ENCODE measurements at places on chromosomes 2 and 18. TPM values are rescaled to one million over a fixed set of nuclear protein-coding genes. Genes with fewer than 3 reads are reported as not detected.

The IL18R1 gene
- 1.2 TPM for total RNA-seq

The CCDC178 gene
- not detected for total RNA-seq

The LYPD1 gene
- total RNA-seq, result 0.25 TPM

The VRK2 gene
- 15.8 TPM for total RNA-seq

The COBLL1 gene
- 196 TPM for total RNA-seq

The SERPINB4 gene
- not detected for total RNA-seq

The FNDC4 gene
- total RNA-seq, result 115 TPM

The TMEM198 gene
- total RNA-seq, result 3.3 TPM

DNA sequence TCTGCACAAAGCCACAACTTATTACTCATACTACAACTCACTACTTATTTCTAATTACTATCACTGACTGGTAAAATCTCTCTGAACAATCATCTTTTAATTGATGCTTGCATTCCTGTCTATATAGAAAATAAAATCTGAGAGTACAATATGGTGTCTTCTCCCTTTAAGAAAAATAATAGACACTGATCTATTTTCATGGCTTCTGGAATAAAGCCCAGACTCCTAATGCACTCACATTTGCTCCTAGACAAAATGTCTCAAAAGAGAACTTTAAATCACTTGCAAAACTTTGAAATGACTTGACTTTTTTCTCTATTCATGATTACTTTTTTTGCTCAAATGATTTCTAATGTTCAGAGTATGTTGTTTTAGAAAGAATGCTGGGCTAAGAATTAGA lies 28.7 kb downstream of the ESCO1 start:
- H3K27me3 ChIP-seq, result no peaks in the 10 kb centered on the region
- H3K4me3 ChIP-seq, result no peak overlapping the region
- H3K36me3 ChIP-seq, result no peaks in the 10 kb centered on the region

GRCh38 chr2:117921520-117921919 lies 92.3 kb downstream of the CCDC93 start:
- no peaks in the 10 kb centered on the region for H3K27me3 ChIP-seq
- H3K27ac ChIP-seq, result peak overlapping the region; percentile 58
- H3K4me1 ChIP-seq, result no peaks in the 10 kb centered on the region
- peak; percentile 38 for DNase-seq
- no peak overlapping the region for H3K4me3 ChIP-seq
- peaks cover 55% of the 10 kb centered on the region for H3K36me3 ChIP-seq

DNA sequence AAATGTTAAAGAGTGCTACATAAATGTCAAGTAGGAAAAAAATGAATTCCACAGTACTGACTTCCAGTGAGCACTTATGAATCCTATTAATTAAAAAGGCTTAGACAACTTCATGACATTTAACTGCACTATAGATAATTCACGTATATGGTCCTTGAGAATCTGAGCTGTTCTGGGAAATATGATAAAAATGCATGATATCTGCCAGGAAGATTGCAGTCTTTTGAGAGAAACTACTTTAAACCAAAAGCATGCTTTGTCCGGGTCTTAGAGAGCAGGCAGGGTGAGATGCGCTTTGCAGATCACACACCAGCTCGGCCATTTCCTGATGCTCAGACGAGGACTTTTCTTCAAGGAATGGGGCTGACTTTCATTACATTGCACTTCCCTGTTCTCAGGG lies 42.6 kb downstream of the CMPK2 start:
- H3K4me1 ChIP-seq, result no peaks in the 10 kb centered on the region
- no peak overlapping the region for H3K4me3 ChIP-seq
- H3K27me3 ChIP-seq, result no peaks in the 10 kb centered on the region
- H3K36me3 ChIP-seq, result no peaks in the 10 kb centered on the region
- DNase-seq, result no peak

GRCh38 chr2:137221797-137222492 lies 456.6 kb downstream of the THSD7B start:
- DNase-seq, result no peak
- H3K27me3 ChIP-seq, result no peaks in the 10 kb centered on the region
- no peaks in the 10 kb centered on the region for H3K4me1 ChIP-seq
- H3K27ac ChIP-seq, result no peak overlapping the region
- H3K36me3 ChIP-seq, result no peaks in the 10 kb centered on the region

DNA sequence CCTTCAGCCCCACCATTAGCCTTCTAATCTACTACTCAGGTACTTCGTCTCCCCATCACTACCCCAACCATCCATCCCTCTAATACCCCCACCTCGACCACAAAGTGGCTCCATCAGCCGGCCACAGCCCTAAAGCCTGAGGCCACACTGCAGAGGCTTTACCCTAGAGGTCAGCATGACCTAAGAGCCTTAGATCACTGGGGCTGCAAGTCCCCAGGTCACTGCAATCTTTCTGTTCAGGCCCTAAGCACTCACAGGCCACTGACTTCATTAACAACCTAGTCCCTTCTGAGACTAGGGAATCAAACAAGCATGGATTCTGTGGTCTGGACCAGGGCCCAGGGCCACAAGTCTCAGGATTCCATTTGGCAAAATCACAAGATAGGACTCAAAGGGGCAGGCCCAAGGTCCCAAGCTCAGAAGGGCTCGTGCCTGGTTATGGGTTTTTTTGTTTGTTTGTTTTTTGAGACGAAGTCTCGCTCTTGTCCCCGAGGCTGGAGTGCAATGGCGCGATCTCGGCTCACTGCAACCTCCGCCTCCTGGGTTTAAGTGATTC lies 37.0 kb upstream of the PKDCC start:
- H3K4me3 ChIP-seq, result no peak overlapping the region
- H3K4me1 ChIP-seq, result peaks cover 4% of the 10 kb centered on the region
- H3K27ac ChIP-seq, result no peak overlapping the region
- no peaks in the 10 kb centered on the region for H3K36me3 ChIP-seq
- H3K27me3 ChIP-seq, result no peaks in the 10 kb centered on the region
- DNase-seq, result peak; percentile 59

- no peak overlapping the region for H3K27ac ChIP-seq
- no peaks in the 10 kb centered on the region for H3K4me1 ChIP-seq
- DNase-seq, result no peak
- H3K36me3 ChIP-seq, result no peaks in the 10 kb centered on the region
Measured at GRCh38 chr2:201978986-201979385, 54.7 kb upstream of the FZD7 start.

DNA sequence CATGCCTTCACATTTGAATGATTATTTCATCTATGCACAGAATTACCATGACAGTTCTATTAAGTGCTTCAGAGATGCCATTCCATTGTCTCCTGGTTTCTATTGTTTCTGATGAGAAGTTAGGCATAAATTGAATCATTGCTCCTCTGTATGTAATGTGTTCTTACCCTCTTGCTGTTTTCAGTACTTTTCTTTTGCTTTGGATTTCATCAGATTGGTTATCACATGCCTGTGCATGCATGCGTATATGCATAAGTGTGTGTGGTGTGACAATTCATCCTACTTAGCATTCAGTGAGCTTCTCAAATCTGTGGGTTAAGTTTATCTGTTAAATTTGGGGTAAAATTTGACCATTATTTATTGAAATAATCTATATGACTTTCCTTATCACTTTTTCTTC lies 263.3 kb upstream of the RND3 start:
- no peaks in the 10 kb centered on the region for H3K36me3 ChIP-seq
- no peaks in the 10 kb centered on the region for H3K4me1 ChIP-seq
- DNase-seq, result no peak
- H3K4me3 ChIP-seq, result no peak overlapping the region
- no peaks in the 10 kb centered on the region for H3K27me3 ChIP-seq
- no peak overlapping the region for H3K27ac ChIP-seq

DNA sequence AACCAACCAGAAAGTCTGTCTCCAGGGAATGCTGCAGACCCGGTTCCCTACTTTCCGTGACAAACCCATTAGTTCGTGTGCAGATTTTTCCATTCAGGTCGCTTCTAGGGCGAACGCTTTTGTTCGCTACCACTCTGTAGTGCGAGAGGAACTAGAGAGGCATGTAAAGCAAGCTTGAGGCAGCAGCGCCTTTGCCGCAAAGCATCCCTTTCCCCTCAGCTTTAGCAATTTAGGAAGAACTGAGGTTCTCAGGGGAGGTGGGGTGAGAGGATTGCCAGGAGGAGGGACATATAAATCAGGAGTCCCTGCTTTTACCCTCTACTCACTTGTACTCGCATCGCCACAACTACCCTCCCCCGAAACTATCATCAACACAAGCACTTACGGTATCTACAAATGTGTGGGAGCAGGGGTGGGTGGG lies 748 bp upstream of the ZNF804A start:
- H3K27ac ChIP-seq, result no peak overlapping the region
- DNase-seq, result no peak
- H3K36me3 ChIP-seq, result no peaks in the 10 kb centered on the region
- peaks cover 18% of the 10 kb centered on the region for H3K27me3 ChIP-seq

- no peak overlapping the region for H3K27ac ChIP-seq
- no peak overlapping the region for H3K4me3 ChIP-seq
- H3K27me3 ChIP-seq, result no peaks in the 10 kb centered on the region
- DNase-seq, result no peak
- H3K36me3 ChIP-seq, result no peaks in the 10 kb centered on the region
Measured at GRCh38 chr2:233426619-233427342, 72.5 kb downstream of the DGKD start.

DNA sequence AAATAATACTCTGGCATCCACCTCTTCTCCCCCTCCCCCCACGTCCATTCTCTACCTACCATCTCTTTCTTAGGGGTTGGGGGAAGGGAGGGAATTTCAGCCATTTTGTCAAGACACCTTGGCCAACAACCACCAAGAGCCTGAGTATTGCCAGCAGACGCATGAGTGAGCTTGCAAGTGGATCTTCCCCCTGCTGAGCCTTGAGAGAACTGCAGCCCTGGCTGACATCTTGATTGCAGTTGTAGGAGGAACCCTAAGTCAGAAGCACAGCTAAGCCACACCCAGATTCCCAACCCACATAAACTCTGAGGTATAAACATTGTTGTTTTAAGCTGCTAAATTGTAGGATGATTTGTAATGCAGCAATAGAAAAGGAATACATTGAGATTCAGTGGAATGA lies 165.6 kb downstream of the TMEFF2 start:
- H3K4me3 ChIP-seq, result no peak overlapping the region
- H3K27me3 ChIP-seq, result no peaks in the 10 kb centered on the region
- no peak overlapping the region for H3K27ac ChIP-seq
- no peak for DNase-seq
- H3K4me1 ChIP-seq, result no peaks in the 10 kb centered on the region
- H3K36me3 ChIP-seq, result no peaks in the 10 kb centered on the region

DNA sequence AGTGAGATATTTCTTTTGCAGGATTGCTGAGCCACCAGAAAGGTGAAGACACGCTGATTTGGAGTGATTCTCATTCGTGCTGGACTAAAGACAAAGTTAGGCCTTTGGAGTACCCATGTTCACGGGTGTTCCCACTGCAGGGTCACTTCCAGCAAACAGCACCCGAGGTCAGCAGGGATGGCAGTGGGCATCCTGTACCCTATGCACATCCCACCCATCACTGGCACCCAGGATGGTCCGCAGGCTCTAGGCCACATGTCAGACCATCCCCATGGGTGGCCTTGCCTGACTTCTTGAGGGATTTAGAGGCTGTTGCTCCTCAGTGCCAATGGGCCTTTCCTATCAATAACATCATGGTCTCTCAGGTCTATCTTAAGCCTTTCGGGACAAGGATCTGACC lies 39.3 kb upstream of the TMEM17 start:
- no peaks in the 10 kb centered on the region for H3K4me1 ChIP-seq
- H3K4me3 ChIP-seq, result no peak overlapping the region
- H3K27me3 ChIP-seq, result no peaks in the 10 kb centered on the region
- DNase-seq, result no peak

GRCh38 chr18:79380816-79381806 lies 14.6 kb upstream of the NFATC1 start:
- no peaks in the 10 kb centered on the region for H3K27me3 ChIP-seq
- no peaks in the 10 kb centered on the region for H3K4me1 ChIP-seq
- no peaks in the 10 kb centered on the region for H3K36me3 ChIP-seq

GRCh38 chr2:188969236-188969635 lies 4.9 kb upstream of the COL3A1 start:
- H3K4me3 ChIP-seq, result no peak overlapping the region
- no peaks in the 10 kb centered on the region for H3K36me3 ChIP-seq
- H3K27ac ChIP-seq, result no peak overlapping the region
- no peaks in the 10 kb centered on the region for H3K4me1 ChIP-seq

- no peak overlapping the region for H3K4me3 ChIP-seq
- no peaks in the 10 kb centered on the region for H3K36me3 ChIP-seq
- no peaks in the 10 kb centered on the region for H3K4me1 ChIP-seq
- H3K27me3 ChIP-seq, result no peaks in the 10 kb centered on the region
- H3K27ac ChIP-seq, result no peak overlapping the region
Measured at GRCh38 chr2:1876352-1876751, 132.0 kb upstream of the PXDN start.

DNA sequence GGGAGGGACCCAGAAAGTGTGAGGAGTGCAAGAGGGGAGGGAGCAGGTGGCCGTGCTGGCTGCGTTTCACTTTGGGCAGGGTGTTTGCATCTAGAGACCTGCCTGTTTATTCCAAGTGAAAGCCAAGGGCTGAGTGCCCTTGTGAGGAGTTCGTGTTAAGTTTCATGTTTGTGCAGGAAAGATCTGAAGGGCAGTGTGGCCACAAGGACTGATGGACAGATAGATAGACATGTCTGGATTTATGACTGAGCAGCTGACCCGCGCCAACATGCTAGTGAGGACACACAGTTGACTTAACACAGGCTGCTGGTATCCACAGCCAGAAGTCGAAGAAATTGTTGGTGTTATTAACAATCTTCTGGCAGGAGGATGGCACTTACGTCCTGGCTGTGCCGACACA lies 387.6 kb upstream of the TNP1 start:
- no peaks in the 10 kb centered on the region for H3K36me3 ChIP-seq
- no peaks in the 10 kb centered on the region for H3K27me3 ChIP-seq
- H3K27ac ChIP-seq, result no peak overlapping the region
- H3K4me3 ChIP-seq, result no peak overlapping the region
- H3K4me1 ChIP-seq, result no peaks in the 10 kb centered on the region
- DNase-seq, result no peak

- no peak overlapping the region for H3K4me3 ChIP-seq
- no peak overlapping the region for H3K27ac ChIP-seq
- no peak for DNase-seq
- H3K27me3 ChIP-seq, result no peaks in the 10 kb centered on the region
- H3K36me3 ChIP-seq, result no peaks in the 10 kb centered on the region
- H3K4me1 ChIP-seq, result no peaks in the 10 kb centered on the region
Measured at GRCh38 chr18:23042133-23042532, 93.2 kb upstream of the CABLES1 start.

DNA sequence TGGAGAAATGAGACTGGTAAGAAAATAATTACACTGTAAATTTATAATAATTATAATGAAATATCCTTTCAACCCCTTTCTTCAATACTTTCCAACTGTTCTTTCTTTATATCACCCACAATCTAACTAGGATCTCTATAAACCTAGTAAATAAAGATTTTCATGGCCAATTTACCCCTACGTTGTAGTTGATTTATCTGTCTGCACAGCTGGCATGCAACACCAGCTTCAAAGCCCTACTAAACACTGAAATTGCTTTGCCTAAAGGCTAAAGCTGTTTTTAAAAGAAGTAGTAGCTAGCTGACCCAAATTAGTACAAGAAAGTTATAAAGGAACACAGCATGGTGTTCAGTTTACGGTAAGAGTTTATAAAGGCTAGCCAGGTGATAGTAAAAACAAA lies 140.1 kb downstream of the NOL4 start:
- no peak overlapping the region for H3K27ac ChIP-seq
- H3K4me3 ChIP-seq, result no peak overlapping the region
- no peaks in the 10 kb centered on the region for H3K36me3 ChIP-seq
- no peaks in the 10 kb centered on the region for H3K4me1 ChIP-seq

Data from adrenal gland (tissue), 19 donors.